ENCODE measurements at places on chromosomes 1 and 21.

- DNase-seq, result no peak
Measured at GRCh38 chr1:166471359-166471758, 304.6 kb upstream of the FAM78B start.

GRCh38 chr21:28099001-28099705 is 893.5 kb downstream of the LTN1 start:
- no peak for DNase-seq

DNA sequence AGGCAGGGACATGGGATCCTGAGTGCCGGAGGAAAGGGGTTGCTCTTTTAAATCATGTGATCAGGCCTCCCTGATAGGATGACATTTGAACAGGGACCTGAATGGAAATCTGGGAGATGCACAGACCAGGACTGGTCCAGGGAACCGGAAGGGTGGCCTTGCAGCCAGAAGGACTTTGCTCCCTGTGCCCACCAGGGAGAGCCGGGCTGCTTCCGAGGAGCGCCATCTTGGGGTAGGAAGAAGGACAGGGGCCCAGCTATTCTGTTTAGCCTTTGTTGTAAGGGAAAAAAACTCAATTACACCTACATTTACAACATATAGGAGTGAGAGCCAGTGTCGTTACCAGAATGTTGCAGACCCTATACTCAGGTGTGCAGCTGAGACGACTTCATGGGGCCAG is 5.5 kb downstream of the KLHDC7A start:
- DNase-seq, result no peak

GRCh38 chr1:163013826-163014600 is 55.1 kb upstream of the RGS4 start:
- DNase-seq, result no peak

- DNase-seq, result no peak
Measured at GRCh38 chr1:6513320-6513801, 21.9 kb upstream of the PLEKHG5 start.

DNA sequence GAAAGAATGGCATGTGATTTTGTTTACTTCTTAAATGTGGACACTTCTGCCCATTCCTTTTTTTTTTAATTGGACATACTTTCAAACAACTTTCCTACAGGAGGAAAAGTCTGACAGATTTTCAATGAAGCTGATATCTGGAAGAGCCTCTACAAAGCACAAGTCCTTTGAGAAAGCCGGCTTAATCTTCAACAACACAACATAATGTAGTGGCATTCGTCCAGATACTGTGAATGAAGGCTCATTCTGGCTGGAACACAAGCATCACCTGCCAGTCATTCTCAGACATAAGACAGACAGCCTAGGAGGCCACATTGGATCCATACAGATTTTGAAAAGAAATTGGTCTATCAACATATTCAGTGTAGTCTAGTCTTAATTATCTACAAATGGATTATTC is 4.9 kb downstream of the OTUD7B start:
- no peak for DNase-seq

DNA sequence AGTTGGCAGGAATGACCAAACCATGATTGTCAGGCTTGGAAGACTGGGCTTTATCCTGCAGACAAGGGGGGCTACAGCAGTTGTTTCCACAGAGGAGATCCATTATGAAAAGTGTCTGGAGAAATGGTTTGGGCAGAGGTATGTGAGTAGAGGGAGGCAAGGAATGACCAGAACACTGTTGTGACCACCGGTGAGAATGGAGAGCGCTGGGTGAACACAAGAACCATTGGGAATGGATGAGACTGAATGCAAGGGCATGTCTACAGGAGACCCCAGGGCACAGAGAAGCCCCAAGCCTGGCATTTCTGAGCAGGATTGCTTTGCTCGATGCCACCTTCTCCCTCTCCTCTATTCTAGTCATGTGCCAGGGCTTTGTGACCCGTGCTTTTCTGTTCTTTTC is 125.1 kb downstream of the CACNA1E start:
- DNase-seq, result no peak

DNA sequence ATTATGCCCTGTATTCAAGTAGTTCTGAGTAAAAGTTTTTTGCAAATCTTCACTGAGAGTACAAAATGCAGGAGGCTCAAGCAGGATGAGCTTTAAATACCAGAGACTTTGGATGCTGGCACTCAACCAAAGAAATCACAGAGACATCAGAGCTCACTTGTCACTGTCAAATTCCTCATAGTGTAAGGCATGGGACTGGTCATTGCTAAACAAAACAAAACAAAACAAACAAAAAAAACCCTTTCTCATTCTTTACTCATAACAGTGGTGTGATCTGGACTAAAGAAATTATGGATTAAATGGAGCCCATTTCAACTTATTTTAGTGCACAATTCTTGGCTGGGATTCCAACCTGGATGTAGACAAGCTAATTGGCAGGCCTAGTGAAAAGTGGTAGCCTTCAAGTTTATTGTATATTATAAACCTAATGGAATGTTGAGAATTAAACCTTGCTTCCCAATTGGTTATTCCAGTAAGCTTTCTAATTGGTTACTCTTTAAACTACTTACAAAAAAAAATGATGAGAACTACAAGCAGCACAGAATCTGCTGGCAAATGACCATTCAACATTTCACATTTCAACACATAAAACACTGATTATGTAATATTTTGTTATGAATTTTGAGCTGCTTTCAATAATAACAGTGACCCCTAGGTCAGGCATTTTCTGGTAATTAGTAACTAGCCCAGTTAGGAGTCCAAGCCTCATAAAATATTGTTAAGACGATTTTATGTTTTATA is 30.6 kb upstream of the NEK7 start:
- no peak for DNase-seq

DNA sequence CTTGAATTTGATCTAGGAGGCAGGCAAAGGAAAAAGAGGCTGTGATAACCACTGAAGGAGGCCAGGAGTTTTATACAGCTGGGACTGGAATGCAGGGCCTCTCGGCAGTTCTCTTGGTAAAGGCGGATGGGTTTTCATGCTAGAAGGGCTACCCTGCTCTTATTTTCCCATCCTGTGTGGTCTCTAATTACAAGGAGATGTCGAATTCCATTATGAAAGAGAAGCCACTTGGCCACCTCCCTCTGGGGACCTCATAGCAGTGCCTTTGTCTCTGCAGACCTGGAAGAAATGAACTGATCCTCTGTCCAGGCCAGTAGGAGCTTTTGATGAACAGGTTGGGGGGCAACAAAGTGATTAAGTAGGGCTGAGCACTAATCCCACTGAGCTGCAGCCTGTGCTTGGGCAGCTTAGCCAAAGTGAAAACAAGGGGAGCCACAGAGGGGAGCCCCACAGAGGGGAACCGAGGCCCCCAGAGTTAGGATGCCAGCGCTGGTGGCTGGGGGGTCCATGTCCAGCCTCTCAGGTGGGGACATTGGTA is 42.2 kb upstream of the BCAR3 start:
- DNase-seq, result no peak

DNA sequence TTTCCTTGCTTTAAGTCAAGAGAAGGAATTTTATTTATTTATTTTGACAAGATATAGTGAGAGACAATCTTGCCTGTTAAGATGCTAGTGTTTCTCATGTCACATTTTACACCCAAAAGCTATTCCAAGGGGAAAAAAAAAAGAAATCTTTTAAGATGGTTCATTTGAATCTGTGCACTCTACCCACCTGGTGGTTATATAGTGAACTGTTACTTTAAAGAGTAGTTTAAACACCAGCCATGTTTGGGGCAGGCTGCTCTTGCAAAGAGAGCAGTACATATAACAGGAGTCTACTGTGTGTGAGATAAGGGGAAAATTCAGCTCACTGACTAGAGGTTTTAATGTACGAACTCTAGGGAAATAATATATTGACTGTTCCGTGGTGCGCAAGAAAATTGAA is 3.3 kb upstream of the ELAVL4 start:
- peak; percentile 54 for DNase-seq

DNA sequence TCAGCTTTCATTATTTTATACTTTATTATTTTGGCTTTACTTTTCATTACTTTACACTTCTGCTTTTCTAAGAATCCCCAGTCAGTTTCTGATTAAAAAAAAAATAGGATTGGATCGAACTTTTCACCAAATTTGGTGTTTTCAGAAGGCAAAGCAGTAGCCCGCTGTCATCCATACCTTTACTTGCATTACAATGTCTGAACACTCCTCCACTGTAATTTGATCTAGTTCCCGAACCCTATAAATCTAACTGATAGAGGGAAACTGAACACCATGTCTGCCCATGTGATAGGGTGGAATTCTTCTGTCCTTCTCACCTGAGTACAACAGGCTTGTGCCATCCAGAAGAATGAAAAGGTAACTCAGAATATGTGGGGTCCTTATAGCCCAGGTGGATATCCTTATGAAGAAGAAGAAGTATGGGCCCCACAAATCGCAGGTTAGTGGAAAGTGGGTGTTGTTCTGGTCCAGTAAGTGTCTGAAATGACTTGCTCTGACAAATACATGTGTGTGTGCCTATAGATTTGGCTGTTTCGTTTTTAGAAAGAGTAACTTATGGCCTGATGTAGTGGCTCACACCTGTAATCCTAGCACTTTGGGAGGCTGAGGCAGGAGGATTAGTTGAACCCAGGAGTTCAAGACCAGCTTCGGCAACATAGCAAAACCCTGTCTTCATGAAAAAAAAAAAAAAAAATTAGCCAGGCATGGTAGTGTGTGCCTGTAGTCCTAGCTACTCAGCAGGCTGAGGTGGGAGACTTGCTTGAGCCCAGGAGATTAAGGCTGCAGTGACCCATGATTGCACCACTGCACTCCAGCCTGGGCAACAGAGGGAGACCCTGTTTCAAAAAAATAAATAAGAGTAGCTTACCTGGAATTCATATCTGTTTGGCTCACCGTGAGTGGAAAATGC is 26.6 kb upstream of the CDC14A start:
- DNase-seq, result no peak

- no peak for DNase-seq
Measured at GRCh38 chr1:25926731-25927496, 20.7 kb upstream of the STMN1 start.

Data from NCI-H2081 treated with DMSO at 0.1 percent for 48 hours (cell line).